ENCODE measurements at places on chromosomes 2 and 18.

- no peak for DNase-seq
These were observed 78.9 kb downstream of the TRIM43 start for GRCh38 chr2:95670686-95671085.

DNA sequence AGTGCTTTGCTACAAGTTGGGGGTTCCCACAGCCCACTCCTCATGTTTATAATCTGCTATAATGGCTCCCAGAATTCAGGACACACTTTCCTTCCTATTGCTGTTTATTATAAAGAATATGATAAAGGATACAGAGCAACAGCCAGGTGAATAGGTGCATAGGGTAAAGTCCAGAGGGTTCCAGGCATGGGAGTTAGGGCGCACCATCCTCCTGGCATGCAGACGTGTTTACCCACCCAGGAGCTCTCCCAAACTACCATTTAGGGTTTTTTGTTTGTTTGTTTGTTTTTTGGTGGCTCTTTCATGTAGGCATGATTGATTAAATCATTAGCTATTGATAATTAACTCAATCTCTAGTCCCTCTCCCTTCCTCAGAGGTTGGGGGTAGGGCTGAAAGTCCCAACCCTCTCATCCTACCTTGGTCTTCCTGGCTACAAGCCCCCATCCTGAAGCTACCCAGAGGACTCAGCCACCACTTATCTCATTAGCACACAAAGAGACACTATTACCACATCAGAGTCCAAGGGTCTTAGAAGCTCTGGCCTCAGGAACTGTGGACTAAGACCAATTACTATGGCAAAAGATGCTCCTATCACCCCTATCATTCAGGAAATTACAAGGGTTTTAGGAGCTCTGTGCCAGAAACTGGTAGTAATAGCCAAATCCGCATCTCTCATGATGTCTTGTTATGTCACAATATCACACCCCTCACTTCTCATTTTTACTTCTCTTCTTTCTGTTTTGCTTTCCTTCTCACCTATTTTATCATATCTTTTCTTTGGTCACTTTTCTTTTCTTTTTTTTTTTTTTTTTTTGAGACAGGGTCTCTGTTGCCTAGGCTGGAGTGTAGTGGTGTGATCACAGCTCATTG is 154.9 kb upstream of the TTC39C start:
- no peak for DNase-seq

DNA sequence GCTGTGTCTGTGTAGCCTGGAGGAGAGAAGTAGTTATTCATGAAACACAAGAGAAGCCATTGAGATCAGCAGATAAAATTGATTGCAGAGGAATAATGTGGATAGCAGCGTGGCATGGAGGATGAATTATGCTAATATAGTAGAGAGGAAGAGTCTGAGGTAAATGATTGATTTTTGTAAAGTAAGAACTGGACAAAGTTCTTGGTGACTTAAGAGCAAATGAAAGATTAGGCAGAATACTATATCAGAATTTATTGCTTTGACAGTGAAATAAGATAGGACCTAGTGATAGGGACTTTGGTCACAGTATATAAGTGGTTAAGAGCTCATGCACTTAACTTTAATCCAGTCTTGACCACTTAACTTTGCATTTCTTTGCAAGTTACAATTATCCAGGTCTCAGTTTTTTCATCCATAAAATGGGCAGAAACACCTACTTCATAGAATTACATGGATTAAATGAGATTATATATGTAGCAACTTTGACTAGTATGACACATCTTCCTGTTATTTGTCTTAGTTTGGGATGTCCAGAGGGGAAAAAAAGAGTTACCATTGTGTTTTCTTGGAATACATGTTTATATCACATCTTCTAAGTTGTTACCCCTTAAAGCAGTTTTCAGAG is 29.1 kb downstream of the ACVR2A start:
- DNase-seq: no peak

DNA sequence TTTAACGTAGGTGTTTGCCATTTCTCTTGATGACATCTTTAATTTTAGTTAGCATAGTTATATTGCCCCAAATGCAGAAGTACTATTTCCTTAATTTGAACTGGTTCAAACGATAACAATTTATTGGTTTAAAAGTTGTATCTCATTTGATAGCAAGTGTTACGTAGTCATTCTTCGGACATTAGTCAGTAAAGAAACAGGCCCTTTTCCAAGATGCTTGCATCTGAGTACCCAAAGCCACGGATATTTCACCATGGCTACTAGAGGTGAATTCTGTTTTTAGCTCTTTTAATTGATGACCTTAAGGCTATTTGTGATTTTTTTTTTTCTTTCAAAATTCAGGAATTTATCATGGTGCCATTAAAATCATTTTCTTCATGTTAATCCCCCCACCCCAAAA is 32.1 kb downstream of the GLS start:
- no peak for DNase-seq

DNA sequence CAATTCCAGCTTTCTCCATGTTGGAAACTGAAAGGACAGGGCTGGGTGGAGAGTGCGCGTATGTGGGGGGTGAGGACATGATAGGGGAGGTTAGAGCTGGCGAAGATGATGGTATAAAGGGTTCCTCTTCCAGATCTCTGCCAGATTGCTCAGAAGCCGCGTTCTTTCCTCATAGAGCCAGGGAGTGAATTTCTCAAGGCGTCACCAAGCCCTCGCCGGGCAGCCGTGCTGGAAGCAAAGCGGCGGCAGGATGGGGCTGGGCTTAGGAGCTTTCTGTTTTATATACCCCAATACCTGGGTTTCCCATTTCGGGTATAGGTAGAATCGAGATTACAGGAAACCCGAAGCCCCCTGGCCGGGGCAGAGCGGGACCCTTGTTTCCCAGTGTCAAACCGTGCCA is 43.8 kb downstream of the DDX18 start:
- DNase-seq: no peak

DNA sequence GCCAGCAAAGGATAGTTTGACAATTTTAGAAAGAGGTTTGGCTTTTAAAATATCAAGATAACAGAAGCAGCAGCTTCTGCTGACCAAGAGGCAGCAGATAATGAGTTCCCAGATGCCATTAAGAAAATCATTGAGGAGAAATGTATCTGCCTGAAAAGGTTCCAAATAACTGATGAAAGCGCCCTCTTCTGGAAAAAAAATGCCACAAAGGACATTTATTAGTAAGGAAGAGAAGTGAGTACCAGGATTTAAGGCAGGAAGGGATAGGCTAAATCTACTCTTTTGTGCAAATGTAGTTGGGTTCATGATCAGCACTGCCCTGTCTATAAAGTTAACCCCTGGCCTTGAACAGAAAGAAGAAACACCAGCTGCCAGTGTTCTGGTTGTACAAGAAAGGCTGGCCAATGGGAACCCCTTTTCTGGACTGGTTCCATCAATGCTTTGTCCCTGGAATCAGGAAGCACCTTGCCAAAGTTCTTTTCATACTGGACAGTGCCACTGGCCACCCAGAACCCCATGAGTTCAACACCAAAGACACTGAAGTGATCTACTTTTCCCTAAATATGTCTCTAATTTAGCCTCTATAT is 40.6 kb downstream of the DHX57 start:
- no peak for DNase-seq

- DNase-seq: no peak
These were observed 68.6 kb upstream of the RPE start for GRCh38 chr2:209933499-209934483.
